ENCODE measurements at places on chromosomes 2 and 18. TPM values are rescaled to one million over a fixed set of nuclear protein-coding genes. Genes with fewer than 3 reads are reported as not detected.

Gene SNRPD1
- 6.3 TPM for total RNA-seq

Gene KRTCAP3
- total RNA-seq: 8.2 TPM

Gene MAPK4
- total RNA-seq: 7.5 TPM

Gene ABCA12
- total RNA-seq: 12.6 TPM

Gene M1AP
- total RNA-seq: 0.39 TPM

Gene TSPYL6
- total RNA-seq: not detected

Gene GALR1
- not detected for total RNA-seq

Gene REG3G
- total RNA-seq: not detected

Gene SLC4A3
- total RNA-seq: 5.9 TPM

Gene NDC80
- total RNA-seq: 6.3 TPM

Gene SYT4
- not detected for total RNA-seq

Gene DOK1
- total RNA-seq: 4.9 TPM

Gene THAP4
- total RNA-seq: 47.8 TPM

Gene TCF23
- total RNA-seq: not detected

Gene KIAA2012
- under 0.01 TPM for total RNA-seq

Gene CCL20
- total RNA-seq: 2.4 TPM

Gene TMEM150A
- total RNA-seq: 12.2 TPM

Gene TAF1B
- total RNA-seq: 19.0 TPM

Gene SERPINB4
- total RNA-seq: not detected

Gene TMEM214
- 78.1 TPM for total RNA-seq

Gene SULT1C4
- total RNA-seq: not detected

Gene GPR45
- not detected for total RNA-seq

Gene SMARCAL1
- 20.4 TPM for total RNA-seq

Gene ADGRF3
- 0.54 TPM for total RNA-seq

Gene CCDC74A
- total RNA-seq: 5.2 TPM

Gene GNLY
- total RNA-seq: not detected

Gene PXDN
- total RNA-seq: 335 TPM

Gene REG1B
- total RNA-seq: not detected

Gene FER1L5
- 0.11 TPM for total RNA-seq

Gene CYS1
- total RNA-seq: not detected

Gene IL1RL2
- 10.6 TPM for total RNA-seq

Gene IL36RN
- 8.6 TPM for total RNA-seq

Gene RESP18
- total RNA-seq: not detected

Gene UNC50
- total RNA-seq: 33.4 TPM

Gene LTBP1
- total RNA-seq: 265 TPM

Gene UGT1A4
- 0.39 TPM for total RNA-seq

Gene GCG
- total RNA-seq: not detected

Gene SKA1
- total RNA-seq: 4.8 TPM

Gene TRAF3IP1
- total RNA-seq: 3.9 TPM

Gene DUSP19
- 0.79 TPM for total RNA-seq

Gene RBMS1
- total RNA-seq: 129 TPM
